ENCODE measurements at places on chromosomes 1 and 21. TPM values are rescaled to one million over a fixed set of nuclear protein-coding genes. Genes with fewer than 3 reads are reported as not detected.

Gene GBP2
- total RNA-seq = 5.8 TPM

Gene BSND
- not detected for total RNA-seq

Gene AXDND1
- total RNA-seq = not detected

Gene GBP5
- total RNA-seq = not detected

Gene FMOD
- 4.7 TPM for total RNA-seq

Gene MPL
- not detected for total RNA-seq

Gene KCNA2
- total RNA-seq = not detected

Gene CCDC185
- total RNA-seq = not detected

Gene SERBP1
- 187 TPM for total RNA-seq

Gene RSPH1
- not detected for total RNA-seq

Gene CD5L
- not detected for total RNA-seq

Gene KRTAP21-2
- not detected for total RNA-seq

Gene FCGR1A
- not detected for total RNA-seq

Gene TCP10L
- not detected for total RNA-seq

Gene ICOSLG
- not detected for total RNA-seq

Gene CLDN14
- 0.39 TPM for total RNA-seq

Gene GPA33
- not detected for total RNA-seq
